ENCODE measurements at places on chromosomes 1 and 21.
A peak's percentile ranks its signal among the peaks of the same experiment; 100 is the strongest.

GRCh38 chr1:244209955-244210354, 158.9 kb downstream of the ZBTB18 start:
- DNase-seq: no peak

DNA sequence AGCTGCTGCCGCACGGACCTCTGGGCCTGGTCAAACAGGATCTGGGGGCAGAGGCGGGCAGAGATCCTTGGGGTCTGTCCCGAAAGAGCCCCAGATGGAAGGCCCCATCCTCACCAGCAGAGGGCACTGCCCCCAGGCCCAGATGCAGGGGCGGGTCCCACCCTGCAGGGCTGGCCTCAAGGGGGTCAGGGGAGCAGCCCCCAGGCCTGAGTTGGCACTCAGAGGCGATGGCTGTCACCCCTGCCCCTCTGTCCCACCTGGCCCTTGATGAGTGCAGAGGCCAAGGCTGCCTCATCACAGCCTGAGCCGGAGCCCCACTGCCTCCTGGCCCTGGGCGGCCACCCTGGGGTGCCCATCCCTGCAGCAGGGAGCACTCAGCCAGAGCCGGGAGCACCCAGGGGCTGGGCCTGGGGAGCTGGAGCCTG, 5.7 kb downstream of the ACAP3 start:
- DNase-seq: no peak

DNA sequence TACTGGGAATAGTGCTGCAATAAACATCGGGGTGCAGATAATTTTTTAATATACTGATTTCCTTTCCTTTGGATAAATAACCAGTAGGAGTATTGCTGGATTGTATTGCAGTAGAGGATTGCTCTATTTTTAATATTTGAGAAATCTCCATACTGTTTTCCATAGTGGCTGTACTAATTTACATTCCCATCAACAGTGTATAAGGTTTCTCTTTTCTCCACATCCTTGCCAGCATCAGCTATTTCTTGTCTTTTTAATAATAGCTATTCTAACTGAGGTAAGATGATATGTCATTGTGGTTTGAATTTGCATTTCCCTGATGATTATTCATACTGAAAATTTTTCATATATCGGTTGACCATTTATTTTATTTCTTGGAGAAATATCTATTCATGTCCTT, 31.1 kb downstream of the GJA5 start:
- DNase-seq: no peak

- DNase-seq: no peak
Measured at GRCh38 chr21:14598065-14598464, 52.0 kb upstream of the SAMSN1 start.

GRCh38 chr1:180498594-180498993, 3.8 kb downstream of the ACBD6 start:
- no peak for DNase-seq

GRCh38 chr1:25030674-25031589, 100.9 kb upstream of the RUNX3 start:
- peak; percentile 80 for DNase-seq

DNA sequence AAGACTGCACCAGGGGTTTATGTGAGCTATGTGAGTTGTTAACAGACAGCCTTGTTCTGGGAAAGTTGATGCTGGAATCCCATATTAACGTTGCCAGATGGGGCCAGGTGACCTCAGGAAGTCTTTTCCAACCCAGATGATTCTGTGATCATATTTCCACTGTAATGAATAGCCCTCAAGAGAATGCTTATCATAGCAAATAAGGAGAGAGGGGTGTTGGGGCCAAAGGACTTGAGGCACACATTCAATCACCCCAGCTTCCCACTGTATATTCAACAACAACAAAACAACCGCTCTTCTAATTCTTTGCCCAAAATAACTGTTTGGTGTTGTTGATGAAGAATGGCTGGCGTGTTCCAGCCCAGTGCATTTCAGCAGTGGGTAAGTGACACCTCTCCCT, 14.1 kb downstream of the ZNF697 start:
- DNase-seq: no peak

DNA sequence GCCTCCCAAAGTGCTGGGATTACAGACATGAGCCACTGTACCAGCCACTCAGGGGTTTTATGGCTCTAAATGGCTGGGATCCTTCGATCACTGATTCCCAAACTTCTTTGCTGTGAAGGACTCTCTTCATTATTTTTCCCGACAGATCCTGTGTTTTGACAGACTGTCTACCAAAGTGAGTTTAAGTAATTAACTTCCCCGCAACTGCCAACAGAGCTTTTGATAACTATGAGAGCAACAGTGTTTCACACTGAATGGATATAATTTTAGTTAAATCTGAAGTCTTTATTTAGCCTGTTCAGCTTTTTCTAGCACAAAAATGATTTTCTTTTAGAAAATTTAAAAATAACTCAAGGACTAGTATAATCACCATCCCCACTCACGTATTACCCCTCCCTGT, 12.6 kb upstream of the RABIF start:
- DNase-seq: no peak

DNA sequence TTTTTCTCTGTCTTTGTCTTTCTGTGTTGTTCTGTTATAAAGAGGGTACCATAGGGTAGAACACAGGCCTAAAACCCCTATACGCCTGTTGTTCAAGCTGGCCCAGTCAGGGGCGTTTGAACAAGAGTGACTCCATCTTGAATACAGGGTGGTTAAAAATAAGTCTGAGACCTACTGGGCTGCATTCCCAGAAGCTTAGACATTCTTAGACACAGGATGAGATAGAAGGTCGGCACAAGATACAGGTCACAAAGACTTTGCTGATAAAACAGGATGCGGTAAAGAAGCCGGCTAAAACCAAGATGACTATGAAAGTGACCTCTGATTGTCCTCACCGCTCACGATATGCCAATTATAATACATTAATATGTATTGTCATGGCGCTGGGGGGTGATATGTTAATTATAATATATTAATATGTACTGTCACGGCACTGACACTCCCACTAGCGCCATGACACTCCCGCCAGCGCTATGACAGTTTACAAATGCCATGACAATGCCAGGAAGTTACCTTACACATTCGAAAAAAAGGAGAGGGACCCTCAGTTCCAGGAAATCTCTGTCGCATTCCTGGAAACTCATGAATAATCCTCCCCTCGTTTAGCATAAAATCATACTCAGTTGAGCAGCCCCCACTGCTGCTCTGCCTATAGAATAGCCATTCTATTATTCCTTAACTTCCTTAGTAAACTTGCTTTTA, 58.5 kb upstream of the KLHDC7A start:
- no peak for DNase-seq

DNA sequence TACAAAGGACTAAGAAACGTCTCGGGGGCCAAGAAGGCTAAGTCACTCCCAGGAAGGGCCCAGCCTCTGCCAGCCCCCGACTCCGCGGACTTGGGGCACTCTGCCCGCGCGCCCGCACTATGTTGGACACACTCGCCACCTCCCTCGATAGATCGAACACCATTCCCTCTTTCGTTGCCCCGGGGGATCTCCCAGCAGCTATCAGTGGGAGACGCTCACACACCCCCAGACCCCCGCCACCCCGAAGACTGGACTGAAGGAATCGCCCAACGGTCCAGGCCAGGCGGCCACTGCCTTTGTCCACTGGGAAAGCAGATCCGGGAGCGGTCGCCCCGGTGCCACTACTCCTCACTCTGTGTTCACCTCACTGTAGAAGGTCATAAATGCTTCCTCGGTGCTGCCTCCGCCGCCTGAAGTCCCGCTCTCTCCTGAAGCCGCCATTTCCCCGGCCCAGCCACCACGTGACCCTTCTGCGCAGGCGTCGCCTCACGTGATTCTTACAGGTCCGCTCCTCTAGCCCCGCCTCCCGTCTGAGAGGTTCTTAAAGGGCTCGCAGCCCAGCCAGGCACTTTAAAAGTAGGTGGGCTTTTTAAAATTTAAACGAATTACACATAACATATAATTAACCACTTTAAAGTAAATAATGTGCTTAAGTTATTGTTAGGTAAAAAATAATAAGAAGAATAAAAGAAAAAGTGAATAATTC, at the start of gene DNAJC8:
TSS of gene DNAJC8 (minus strand) at position 472 of the 706 bp plus-strand sequence. CDS start at position 441, 31 bp downstream.
- peak; percentile 92 for DNase-seq

GRCh38 chr1:87513966-87514660, 185.4 kb downstream of the LMO4 start:
- DNase-seq: no peak

GRCh38 chr1:15858069-15858670, 10.7 kb downstream of the SPEN start:
- DNase-seq: no peak

DNA sequence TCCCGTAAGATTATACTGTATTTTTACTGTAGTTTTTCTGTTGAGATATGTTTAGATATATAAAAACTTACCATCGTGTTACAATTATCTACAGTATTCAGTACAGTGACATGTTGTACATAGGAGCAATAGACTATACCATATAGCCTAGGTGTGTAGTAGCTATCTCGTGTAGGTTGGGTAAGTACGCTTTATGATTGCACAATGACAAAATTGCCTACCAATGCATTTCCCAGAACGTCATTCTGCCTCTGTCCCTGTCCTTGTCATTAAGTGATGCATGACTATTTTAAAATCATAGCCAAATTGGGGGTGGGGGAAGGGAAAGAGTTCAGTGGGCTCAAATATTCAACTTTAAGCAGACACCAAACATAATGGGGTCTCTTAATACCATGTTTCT, 233.8 kb upstream of the TMEM51 start:
- no peak for DNase-seq

GRCh38 chr1:48223366-48224240, 1.1 kb downstream of the SLC5A9 start:
- no peak for DNase-seq

GRCh38 chr1:164773102-164773501, 214.1 kb downstream of the PBX1 start:
- no peak for DNase-seq

DNA sequence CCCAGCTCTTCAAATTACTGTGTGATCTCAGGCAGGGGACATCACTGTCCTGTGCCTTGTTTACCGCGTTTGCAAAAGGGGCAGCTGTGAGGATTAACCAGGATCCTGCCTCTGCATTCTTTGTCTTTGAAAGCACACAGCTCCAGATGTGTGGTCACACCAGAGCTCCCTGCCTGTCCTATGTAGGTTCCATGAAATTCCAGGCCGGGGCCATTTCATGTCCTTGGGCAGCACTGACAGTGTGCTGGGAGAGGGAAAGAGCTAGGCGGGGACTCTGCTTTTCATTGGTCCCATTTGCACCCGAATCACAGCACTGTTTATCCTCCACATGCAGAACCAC, 42.2 kb upstream of the SELENON start:
- DNase-seq: no peak
